ENCODE measurements at places on chromosomes 2 and 18. TPM values are rescaled to one million over a fixed set of nuclear protein-coding genes. Genes with fewer than 3 reads are reported as not detected.
A peak's percentile ranks its signal among the peaks of the same experiment; 100 is the strongest.

DNA sequence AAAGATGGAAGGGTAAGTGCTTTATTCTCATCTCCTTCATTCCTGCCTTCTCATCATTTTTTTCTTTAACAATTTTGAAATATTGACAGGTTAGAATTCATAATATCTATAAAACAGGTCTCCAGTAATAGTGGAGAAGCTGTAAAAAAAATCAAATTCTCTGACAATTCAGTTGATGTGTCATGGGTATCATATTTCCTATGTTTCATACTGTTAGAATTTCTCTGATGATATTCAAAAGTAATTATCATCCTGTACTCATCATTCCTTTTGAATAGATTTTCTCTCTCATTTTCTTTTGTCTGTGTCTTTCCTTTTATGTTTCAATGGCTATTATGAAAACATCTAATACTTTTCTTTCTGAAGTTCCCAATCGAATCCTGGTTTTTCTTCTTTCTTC is 97.7 kb downstream of the CPS1 start:
- DNase-seq: no peak

Gene MOCOS
- 3.3 TPM for total RNA-seq

DNA sequence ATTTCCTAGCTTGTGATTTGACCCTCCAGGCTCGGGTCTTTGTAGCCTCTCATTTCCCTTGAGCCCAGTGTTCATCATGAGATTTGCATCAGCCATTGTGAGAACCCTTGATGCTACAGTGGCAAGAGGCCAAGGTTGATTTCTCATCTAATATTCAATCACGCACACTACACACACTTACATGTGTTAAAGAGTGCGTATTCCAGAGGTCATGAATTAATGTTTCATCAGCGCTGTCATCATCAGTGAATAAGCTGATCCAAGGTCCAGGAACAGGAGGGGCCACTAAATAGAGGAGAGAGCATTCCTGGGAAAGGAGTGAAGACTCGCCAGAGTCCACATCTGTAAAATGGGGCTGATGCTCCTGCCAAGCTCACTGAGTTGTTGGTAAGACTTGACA is 276.1 kb upstream of the SIX2 start:
- DNase-seq: no peak

- no peak for DNase-seq
Measured at GRCh38 chr2:2306878-2307277, 24.2 kb downstream of the MYT1L start.

- no peak for DNase-seq
Measured at GRCh38 chr18:79876497-79876896, 75.0 kb downstream of the SLC66A2 start.

DNA sequence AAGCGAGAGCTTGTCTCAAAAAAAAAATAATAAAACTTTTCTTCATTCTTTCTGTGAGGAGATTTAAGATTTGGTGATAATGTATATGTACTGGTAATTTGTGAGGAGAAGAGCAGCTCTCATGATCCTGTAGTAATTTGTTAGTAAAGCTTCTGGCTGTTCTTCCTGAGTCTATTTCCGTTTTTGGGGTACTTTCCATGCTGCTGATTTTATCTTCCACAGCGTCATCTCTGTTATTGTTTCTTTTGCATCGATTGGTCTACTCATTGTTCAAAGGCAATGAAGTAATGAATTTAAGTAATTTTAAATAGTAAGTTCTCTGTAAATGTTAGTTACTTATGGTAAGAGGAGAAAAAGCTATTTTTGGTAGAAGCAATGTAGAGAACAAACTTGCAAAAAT is 12.0 kb downstream of the NDUFAF7 start:
- no peak for DNase-seq

GRCh38 chr18:43934781-43935471 is 657.6 kb upstream of the SYT4 start:
- no peak for DNase-seq

Gene SULT1C2
- 0.29 TPM for total RNA-seq

- DNase-seq: peak; percentile 26
Measured at GRCh38 chr2:144834998-144835633, 315.2 kb upstream of the ZEB2 start.

Gene MAL
- not detected for total RNA-seq

Gene SMAD2
- total RNA-seq: 105 TPM

Gene AQP12B
- total RNA-seq: not detected
